Activated T-helper 1 cell treated with anti-CD3 and anti-CD28 coated beads, Interleukin-12 subunit alpha, Interleukin-12 subunit beta, Interleukin-2, Interleukin-4 antibody, amounts not matched to agents 30 ng/mL and 10 ng/mL and 1 ng/mL, durations not matched to agents 14 hours and 24 hours and 36 hours (primary cell): ENCODE measurements at places on chromosomes 3 and 15. TPM values are rescaled to one million over a fixed set of nuclear protein-coding genes. Genes with fewer than 3 reads are reported as not detected.

DNA sequence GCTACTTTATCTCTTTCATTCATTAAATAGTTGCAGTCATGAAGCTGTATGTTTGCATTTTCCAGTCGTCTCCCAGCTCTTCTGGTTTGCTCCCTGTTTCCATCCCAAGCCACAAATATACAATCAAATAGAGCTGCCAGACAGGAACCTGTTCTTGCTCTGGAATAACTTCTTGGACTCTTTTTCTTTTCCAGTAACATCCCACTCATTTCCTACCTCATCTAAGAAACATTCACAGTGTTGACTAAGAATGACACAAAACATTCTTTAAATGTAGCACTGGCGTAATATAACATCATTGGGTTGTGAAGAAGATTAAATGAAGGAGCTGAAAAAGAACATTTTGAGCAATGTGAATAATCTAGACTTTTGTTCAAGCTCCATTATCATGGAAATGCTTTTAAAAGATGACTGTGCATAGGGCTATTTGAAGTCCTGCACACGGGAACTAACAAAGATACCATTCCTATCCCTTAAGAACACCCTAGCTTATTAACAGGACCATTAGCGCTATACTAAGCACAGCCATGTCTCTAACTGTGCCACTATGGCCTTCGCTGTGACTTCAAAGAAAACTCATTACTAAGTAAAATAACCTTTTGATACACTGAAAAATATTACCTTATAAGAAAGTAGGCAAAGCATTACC, 574.0 kb downstream of the NAALADL2 start:
- DNase-seq: no peak

DNA sequence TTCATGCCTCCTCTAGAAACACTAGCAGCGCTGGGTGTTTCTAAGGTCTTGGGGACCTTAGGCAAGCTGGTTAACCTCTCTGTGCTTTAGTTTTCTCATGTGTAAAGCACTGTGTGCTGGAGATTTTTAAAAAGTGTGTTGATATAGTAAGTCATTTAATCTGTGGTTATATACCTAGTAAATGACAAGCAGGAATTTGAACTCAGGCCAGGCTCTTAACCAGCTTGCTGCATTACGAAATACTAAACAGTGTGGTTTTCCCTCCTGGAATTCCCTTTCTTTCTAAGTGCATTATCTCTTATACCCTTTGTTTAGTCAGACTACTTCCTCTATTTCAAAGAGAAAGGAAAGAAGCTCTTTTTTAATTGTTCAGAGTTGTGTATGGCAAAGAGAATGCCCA, 26.5 kb downstream of the NEO1 start:
- DNase-seq: no peak

- no peak for DNase-seq
These were observed 136.1 kb downstream of the ADAMTS17 start for GRCh38 chr15:100205549-100206295.

Gene ZMYND10
- total RNA-seq: 1.5 and 1.7 TPM in 2 replicates

- DNase-seq: no peak
These were observed 11.0 kb upstream of the C15orf61 start for GRCh38 chr15:67509918-67510317.

GRCh38 chr3:178895178-178895789, 176.3 kb downstream of the ZMAT3 start:
- no peak for DNase-seq

- no peak for DNase-seq
These were observed 280.8 kb upstream of the LRRFIP2 start for GRCh38 chr3:37455181-37455580.

- DNase-seq: no peak
These were observed 30.2 kb upstream of the DENND4A start for GRCh38 chr15:65822316-65822715.

GRCh38 chr3:196050597-196050996, 31.3 kb downstream of the TFRC start:
- DNase-seq: no peak

DNA sequence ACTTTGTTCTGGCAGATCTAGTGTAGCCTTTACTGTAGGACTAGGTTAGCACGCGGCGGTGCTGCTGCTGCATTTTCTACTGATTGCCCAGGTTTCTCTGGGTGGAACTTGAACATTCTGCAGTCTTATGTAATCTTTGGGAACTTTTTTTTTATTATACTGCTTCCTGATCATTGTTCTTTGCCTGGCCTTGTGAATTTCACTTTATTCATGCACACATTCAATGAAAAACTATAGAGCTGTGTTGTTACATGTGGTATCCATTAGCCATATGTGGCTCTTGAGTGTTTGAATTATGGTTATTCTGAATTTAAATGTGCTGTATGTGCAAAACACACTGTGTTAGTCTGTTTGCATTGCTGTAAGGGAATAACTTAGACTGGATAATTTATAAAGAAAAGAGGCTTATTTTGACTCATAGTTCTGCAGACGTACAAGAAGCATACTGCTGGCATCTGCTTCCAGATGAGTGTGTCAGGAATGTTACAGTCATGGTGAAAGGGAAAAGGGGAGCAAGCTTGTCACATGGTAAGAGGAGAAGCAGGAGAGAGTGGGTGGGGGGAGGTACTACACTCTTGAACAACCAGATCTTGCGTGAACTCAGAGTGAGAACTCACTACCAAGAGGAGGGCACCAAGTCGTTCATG, 26.5 kb downstream of the MEF2A start:
- no peak for DNase-seq

Gene RAB6B
- 0.54 and 0.65 TPM in 2 replicates for total RNA-seq

Gene RASGRP1
- total RNA-seq: 106 and 110 TPM in 2 replicates
